ENCODE measurements at places on chromosomes 2 and 18. TPM values are rescaled to one million over a fixed set of nuclear protein-coding genes. Genes with fewer than 3 reads are reported as not detected.

- DNase-seq: no peak
These were observed 21.2 kb upstream of the CHN1 start for GRCh38 chr2:175026385-175026784.

- DNase-seq: no peak
These were observed 755.5 kb downstream of the RNF144A start for GRCh38 chr2:7672685-7673071.

Gene ARHGAP28
- 9.6 TPM for total RNA-seq

DNA sequence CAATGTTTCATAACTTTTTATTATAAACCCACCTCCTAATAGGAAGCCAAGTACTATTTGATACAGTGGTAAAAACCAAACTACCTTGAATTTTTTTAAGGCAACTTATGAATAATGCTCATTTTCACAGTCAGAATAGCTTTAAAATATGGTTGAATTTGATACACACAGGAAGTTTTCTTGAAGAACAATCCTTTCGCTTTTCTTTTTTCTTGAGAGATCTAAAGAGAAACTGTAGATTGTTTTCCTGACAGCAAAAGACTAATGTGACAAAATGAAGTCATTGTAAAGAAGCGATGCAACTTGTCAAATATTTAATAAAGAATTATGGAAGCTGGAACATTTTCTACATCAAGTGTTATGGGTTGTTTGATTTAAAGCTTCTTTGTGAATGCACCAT lies 227.7 kb downstream of the ALPK2 start:
- DNase-seq: no peak
